Coronary artery (tissue), 2 donors: ENCODE measurements at places on chromosomes 7 and 10.

- no peak for DNase-seq
These were observed 44.2 kb upstream of the PRSS58 start for GRCh38 chr7:142301923-142302550.

- DNase-seq: no peak
These were observed 18.3 kb upstream of the ITGB1 start for GRCh38 chr10:32976338-32976737.

DNA sequence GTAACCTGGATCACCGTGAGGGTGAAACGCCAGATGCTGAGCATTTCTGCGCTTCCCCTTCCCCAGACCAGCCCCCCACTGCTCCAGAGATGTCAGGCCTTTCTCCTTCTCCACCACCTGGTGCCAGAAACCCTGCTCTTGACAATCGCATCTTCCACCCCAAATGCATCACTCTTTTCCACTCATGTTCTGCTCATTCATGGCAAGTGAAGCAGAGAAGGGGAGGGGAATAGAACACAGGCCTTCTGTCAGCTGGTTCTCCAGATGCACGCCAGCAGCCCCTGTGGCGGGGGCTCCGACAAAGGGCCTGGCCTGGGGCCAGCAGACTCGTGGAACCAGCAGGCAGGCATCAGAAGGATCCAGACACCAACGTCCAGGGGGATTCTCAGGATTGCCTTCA lies 68.5 kb upstream of the SVIL start:
- DNase-seq: no peak

GRCh38 chr10:87846023-87846422 lies 17.3 kb downstream of the KLLN start:
- no peak for DNase-seq

DNA sequence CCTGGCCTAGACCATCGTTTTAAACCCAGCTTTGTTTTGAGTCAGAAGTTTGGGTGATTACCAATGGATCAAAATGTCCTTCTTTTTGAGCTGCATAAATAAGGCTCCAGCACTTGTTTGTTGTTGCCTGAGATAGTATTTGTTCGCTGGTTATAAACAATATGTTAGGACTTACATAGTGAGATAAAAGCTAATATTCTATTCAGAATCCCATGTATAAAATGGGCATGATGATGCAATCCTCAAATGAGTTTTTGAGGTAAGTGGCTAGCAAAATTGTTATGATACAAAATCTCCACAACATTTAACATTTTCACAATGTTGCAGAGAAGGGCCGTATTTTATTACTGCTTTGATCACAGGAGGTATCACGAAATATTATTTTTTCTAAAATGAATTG lies 48.5 kb downstream of the CFAP43 start:
- DNase-seq: no peak

DNA sequence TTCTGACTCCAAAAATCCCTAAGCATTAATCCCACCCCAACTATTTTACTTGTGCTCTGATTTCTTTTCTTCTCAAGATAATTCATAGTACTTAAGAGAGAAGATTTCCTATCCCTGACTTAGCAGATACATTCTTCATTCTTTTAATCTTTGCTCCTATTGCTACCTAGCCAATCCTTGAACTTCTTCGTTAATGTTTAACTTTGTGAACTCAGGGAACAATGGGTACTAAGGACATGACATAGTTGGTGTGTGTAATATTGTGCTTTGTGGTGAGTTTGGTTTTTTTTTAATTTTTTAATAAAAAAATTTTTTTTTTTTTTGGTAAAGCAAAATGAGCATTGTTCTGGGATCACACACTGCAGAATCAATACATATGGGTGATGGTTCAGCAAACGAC lies 166.2 kb downstream of the CHCHD3 start:
- DNase-seq: no peak

GRCh38 chr10:25294032-25294926 lies 119.5 kb downstream of the GPR158 start:
- no peak for DNase-seq

- DNase-seq: no peak
These were observed 79.3 kb downstream of the INSYN2A start for GRCh38 chr10:127117125-127117524.

DNA sequence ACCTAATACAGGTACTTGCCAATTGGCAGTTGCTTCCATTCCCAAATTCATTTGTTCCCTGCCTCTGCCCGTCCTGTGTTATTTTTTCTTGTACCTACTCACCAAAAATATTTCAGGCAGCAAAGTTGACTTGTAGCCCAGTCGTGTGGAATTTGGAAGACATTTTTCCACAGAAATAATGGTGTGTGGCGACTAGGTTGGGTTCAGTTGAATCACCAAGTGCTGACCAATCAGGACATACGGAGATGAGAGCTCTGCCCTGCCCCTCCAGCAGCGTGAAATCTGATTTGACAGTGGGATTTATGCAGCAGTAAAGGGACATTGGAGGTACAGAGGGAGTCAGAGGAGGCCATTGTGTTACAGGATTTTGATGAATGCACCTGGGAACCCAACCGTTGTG lies 216.9 kb downstream of the CCDC3 start:
- no peak for DNase-seq

GRCh38 chr10:25843551-25844170 lies 90.4 kb upstream of the MYO3A start:
- no peak for DNase-seq

- DNase-seq: no peak
These were observed 25.6 kb upstream of the IL15RA start for GRCh38 chr10:6002809-6003510.

- no peak for DNase-seq
These were observed 82.2 kb downstream of the VOPP1 start for GRCh38 chr7:55490099-55490498.

DNA sequence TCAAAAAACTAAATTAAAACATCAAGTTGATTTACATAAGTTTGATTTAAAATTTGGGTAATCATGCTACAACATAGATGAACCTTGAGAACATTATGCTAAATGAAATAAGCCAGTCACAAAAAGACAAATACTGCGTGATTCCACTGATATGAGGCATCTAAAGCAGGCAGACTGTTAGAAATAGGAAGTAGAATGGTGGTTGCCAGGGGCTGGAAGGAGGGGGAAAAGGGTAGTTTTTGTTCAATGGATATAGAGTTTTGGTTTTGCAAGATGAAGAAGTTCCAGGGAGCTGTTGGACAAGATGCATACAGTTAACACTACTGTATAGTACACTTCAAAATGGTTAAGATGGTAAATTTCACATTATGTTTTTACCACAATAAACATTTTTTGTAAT lies 45.0 kb upstream of the IFRD1 start:
- no peak for DNase-seq

GRCh38 chr7:44633254-44634186 lies 27.1 kb downstream of the OGDH start:
- peak; percentile 78 for DNase-seq

DNA sequence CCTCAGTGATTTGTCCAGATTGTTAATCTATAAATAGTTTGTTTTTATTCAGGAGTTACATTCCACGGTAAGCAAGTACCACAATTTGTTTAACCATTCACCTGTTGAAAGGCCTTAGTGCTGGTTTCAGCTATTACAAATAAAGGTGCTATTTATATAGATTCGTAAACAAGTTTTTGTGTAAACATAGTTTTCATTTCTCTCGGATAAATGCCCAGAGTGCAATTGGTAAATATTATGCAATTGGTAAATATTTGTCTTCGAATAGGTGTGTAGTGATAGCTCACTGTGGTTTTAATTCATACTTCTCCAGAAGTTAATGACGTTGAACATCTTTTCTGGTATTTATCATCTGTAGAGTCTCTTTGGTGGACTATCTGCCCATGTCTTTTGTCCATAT lies 76.4 kb upstream of the RSU1 start:
- DNase-seq: no peak

- DNase-seq: no peak
These were observed 203.6 kb upstream of the NPSR1 start for GRCh38 chr7:34454381-34454780.

GRCh38 chr7:107039199-107039900 lies 5.2 kb upstream of the PRKAR2B start:
- DNase-seq: no peak

DNA sequence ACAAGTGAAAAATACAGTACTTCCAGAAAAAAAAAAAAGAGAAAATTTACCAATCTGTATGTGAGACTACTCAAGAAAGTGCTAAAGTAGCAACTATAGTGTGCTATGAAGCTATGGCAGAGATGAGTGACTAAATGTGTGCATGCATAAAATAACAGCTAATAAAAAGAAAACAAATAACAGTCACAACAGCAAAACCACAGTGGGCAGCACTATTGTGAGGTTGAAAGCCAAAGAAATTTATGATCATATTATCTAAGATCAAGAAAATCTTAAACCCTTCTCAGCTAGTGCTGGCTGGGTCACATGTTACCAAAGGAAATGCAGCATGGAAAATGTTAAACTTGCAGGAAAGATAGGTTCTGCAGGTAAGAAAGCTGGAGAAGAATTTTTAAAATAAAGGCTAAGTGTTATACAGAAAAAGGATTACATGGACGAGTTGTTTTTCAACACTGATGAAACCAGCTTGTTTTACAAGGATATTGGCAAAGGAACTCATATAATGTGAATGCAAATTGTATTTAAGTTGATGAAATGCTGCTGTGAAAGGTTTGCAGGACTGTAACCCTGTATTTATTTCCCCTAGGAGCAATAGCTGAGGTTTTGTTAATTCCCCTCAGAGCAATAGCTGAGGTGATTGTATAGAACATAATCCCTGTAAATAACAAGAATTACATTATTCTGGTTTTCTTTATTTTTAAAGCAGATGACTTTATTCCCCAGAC lies 15.6 kb upstream of the OR2A5 start:
- DNase-seq: no peak

GRCh38 chr10:70034232-70034631 lies 18.4 kb upstream of the MACROH2A2 start:
- DNase-seq: no peak

- DNase-seq: no peak
These were observed 10.9 kb upstream of the TAS2R39 start for GRCh38 chr7:143172354-143172753.

DNA sequence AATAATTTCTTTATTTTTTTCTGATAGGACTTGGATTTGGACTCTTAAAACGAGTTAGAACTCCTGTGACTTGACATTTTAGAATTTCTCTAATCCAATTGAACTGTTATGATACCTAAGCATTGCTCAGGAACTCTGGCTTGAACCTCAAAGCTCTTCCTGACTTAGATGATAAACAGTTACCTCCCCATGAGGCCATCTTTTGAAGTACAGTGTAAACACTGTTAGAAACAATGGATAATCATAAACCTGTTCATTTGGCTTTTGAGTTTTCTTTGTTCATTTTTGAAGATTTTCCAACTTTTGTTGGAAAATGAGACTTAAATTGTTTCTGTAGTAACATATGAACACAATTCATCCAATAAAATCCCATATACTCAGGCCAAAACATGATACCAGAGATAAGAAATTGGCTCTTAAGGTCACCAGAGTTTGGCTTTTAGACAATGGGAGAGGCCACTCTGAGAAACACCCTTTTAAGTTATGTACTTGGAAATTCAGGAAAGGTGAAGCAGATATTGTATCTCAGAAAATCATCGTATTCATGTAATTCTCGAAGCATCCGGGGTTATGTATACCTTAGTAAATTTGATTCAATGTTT lies 59.6 kb downstream of the RUNDC3B start:
- no peak for DNase-seq

GRCh38 chr10:21715531-21716195 lies 181.6 kb downstream of the MLLT10 start:
- DNase-seq: no peak

- no peak for DNase-seq
These were observed 74.2 kb upstream of the HECW1 start for GRCh38 chr7:43038254-43038653.

DNA sequence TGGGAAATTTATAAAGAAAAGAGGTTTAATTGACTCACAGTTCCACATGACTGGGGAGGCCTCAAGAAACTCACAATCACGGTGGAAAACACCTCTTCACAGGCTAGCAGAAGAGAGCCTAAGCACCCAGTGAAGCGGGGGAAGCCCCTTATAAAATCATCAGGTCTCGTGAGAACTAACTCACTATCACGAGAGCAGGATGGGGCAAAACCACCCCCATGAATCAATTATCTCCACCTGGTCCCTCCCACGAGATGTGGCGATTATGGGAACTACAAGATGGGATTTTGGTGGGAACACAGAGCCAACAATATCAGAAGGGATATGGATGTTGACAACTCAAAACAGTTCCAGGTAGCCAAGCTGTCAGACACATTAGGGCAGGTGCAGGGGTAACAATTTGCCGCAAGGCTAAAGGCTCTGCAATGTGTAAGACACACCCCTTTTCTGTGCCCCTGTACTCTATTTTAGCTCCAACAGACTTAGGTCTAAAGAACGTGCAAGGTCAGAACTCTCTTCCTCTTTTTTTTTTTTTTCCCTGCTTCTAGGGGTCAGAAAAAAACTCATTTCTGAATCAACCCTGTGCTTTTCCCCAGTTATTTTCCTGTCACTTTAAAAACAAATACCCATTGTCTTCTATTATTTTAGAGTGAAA lies 30.7 kb upstream of the RBM20 start:
- no peak for DNase-seq

DNA sequence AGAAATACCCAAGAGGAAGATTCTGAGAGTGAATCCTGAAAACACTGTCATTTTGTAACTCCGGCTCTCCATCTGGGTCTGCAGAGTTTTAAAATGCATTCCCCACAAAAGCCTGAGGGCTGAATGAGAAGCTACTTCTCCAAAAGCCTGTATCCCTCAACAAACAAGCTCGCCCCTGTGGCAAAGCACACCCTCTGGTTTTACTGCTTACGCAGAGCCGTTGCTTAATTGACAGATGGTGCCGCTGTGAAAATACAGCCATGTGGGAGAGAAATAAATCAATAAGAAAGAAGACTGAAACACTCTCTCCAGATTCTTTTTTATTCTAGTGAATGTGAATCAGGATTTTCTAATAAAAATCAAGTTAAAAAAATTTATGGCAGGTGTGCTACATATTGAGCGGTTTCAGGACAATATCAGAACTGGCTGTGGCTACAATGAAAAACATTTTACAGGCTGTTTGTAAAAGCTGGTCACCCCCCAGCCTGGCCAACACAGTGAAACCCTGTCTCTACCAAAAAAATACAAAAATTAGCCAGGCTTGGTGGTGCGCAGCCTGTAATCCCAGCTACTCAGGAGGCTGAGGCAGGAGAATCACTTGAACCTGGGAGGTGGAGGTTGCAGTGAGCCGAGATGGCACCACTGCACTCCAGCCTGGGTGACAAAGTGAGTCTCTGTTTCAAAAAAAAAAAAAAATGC lies 32.5 kb downstream of the C7orf33 start:
- no peak for DNase-seq
